IPS-NIHi11 (cell line): ENCODE measurements at places on chromosomes 4 and X.

DNA sequence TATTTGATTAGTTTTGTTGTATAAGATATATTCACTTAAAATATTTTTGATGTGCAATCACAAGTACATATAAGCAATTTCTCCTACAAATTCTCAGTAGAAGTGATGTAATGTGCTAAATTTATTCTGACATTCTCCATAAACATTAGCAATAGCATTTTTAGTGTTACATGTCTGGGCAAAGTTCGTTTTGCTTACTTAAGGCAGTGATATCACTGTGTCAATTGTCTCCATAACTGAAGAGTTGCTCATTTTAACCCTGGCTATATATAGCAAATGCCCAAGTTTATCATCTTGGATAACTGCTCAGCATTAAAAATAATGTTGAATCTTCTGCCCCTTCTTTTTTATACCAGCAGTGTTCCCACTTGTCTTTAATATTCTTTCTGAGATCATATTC lies 340.0 kb upstream of the NDST4 start:
- no peak for DNase-seq

GRCh38 chrX:115602308-115602707 lies 41.3 kb downstream of the PLS3 start:
- no peak for DNase-seq

DNA sequence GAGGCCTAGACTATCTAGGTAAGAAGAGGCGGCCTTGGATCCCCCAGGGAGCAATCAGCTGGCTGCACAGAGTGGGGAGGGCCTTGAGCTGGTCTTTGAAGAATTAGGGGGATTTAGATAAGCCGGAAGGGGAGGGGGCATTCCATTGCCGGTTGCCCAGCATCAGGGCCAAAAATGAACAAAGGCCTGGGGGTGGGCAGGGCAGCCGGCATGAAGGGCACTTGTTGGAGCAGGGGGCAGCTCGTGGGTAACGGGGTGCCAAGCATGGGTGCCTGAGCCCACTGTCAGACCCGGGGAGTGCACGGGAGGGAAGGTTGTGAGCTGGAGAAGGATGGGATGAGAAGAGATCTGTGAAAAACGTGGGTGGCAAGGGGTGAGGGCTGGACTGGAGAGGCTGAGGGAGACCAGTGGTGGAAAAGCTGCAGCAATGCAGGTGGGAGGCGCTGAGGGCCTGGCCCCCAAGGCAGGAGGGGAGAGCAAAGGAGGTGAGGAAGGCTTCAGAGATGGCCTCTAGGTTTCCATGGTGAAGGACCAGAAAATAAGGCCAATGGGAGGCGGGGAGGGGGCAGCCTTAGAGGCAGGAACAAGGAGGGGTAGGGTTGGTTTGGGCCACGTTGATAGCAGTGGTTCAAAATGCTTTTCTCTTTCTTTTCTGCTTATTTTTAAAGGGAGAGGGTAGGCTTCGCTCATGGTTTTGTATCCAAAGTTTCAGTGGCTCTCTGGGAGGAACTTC lies 8.6 kb downstream of the KLF3 start:
- no peak for DNase-seq

- peak; percentile 28 for DNase-seq
Measured at GRCh38 chrX:136694431-136695087, 46.6 kb downstream of the CD40LG start.

DNA sequence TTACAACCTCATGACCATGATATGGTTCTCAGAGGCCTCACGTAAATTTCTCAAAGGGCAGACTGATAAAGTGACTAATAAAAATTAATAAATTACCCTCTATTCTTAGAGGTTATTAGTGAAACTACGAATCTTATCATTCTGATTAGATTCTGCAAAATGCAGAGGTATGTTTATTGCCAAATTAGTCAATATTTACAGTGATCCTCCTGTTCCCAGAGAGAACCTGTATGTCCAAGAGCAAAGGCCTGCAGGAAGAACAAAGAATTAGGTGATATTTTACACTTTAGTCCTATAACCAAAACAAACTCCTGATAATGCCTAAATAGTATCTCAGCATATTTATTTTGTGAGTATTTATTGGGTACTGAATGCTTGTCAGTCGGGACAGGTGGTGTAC lies 58.1 kb downstream of the FAM13A start:
- no peak for DNase-seq

GRCh38 chrX:150967786-150968185 lies 15.3 kb upstream of the HMGB3 start:
- no peak for DNase-seq

DNA sequence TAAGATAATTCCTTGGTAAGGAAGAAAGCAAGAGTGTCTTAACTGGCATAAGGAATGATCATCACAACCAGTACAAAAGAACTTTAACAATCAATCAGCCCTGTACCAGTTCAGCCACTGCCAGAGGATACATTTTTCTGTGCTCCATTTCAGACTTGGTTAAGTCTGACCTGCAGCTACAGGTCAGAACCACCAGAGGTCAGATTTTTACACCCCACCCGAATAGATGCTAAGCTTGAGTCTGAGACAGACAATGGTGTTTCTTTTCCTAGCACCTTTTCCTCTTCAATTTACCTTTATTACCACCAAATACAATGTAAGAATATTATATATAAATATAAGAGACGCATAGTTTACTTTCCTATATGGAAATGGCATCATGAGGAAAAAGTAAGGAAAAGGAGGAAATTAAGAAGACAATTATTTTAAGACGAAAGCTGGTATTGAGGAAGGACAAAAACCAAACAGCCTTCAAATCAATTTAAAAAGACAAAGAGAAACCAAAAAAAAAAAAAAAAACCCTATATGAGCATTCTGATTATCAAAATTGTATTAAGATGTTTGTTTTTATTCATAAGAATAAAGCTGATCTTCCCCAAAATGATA lies 215.3 kb upstream of the TTC29 start:
- peak; percentile 66 for DNase-seq

DNA sequence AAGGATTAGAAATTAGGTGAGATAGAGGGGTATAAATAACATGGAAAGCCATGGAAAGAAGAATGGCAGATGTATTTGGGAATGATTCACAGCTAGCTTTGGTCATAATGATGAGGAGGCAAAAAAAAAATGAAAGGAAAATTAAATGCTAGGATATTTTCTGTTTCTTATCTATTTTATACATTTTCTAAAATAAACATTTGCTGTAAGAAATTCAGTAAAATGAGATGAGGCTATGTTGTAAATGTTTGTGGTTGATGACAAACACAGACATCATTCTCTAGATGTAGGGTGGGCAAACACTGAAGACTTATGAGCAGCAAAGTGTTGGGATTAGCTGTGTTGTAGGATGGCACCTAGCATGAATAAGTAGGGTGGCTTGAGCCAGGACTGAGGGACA lies 407.1 kb downstream of the IL15 start:
- no peak for DNase-seq

GRCh38 chr4:122827879-122828601 lies 1.4 kb downstream of the FGF2 start:
- DNase-seq = peak; percentile 78

GRCh38 chr4:174222266-174222872 lies 61.1 kb downstream of the FBXO8 start:
- DNase-seq = peak; percentile 27

- peak; percentile 95 for DNase-seq
Measured at GRCh38 chr4:140252742-140253555, 99.0 kb upstream of the MAML3 start.

- no peak for DNase-seq
Measured at GRCh38 chrX:27860337-27860736, 52.5 kb downstream of the MAGEB10 start.

DNA sequence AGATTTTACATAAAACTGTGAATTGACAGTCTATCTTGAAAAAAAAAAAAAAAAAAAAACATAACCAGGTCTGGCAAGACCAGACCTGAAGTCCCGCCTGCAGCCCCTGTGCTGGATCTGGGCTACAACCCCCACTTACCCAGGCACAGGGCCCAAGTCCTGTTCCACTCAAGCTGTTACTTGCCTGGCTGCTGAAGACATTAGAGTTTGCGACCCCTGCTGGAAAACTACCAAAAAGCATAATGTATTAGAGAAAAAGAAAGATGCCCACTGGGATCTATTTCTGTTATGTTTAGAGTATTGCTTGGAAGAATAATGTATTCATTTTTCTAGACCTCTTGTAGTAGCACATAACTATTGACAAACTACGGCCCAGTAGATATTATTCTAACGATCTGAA lies 4.7 kb downstream of the HS3ST1 start:
- DNase-seq = peak; percentile 42

DNA sequence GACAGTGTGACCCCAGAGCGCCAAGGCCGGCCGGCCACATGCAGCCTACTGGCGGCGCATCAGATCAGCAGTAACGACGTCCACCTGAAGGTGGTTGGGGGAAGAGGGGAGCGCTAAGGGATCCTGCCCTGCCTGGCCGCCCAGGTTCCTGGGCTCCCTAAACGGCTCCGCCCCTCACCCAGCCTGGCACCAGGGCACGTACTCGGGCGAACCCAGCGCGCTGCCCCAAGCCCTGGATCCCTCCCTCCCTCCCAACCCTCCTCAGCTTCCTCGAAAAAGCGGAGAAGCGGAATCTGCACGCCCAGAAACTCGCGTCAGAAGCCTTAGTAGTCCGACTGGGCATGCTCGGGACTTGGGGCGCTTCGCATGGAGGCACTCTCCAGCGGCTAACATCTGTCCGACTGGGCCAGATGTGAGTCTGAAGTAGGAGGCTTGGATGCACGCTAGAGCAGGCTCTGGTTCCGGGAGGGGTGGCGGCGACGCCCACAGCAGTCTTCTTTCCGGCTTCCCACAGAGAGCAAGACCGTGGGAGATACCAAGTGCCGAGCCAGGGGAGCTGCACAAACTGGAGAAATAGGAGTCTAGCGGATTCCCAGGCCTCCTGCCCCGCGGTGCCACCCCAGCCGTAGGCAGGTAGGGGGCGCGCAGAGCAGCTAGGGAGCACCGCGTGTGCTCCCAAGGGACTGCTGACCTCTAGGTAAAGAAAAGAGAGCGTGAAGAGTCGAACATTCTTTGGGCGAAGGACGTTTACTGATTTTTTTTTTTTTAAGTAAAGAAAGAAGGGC lies 114.3 kb upstream of the TEX13C start:
- DNase-seq = peak; percentile 51

GRCh38 chr4:19382993-19383756 lies 868.5 kb upstream of the SLIT2 start:
- DNase-seq = no peak

DNA sequence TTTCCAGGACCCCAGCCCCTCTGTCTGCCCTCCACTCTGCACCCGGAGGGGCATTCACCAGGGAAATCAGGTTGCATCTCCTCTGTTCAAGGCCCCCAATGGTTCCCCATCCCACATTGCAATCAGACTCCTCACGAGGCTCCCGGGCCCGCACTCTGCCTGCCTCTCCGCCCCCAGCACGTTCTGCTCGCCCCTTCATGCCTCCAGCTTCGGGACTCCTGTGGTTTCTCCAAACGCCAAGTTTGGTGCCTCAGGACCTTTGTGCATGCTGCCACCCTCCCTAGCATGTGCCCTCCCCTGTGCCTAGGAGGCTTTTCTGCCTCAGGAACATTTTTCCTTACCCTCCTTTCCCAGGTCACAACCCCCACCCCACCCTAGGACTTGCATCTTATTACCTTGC lies 183.6 kb upstream of the PSAPL1 start:
- DNase-seq = no peak

DNA sequence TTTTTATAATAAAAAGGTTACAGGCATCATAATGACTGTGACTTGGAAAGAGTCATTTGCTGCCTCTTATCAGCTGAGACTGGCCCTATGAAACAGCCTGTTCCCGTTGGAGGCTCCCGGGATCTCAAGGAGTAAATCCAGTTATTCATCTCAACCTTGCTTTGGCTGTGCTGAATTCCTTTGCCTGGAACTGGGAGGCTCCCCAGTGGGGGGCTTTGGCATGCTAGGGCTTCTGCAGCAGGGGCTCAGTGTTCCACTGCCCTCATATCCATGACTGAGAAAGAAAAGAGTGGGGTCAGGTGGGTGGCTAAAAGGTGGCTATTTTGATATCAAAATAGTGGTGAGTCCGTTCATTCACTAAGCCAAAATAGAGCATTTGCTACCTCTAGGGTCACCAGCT lies 71.2 kb downstream of the TRPC5 start:
- peak; percentile 4 for DNase-seq

DNA sequence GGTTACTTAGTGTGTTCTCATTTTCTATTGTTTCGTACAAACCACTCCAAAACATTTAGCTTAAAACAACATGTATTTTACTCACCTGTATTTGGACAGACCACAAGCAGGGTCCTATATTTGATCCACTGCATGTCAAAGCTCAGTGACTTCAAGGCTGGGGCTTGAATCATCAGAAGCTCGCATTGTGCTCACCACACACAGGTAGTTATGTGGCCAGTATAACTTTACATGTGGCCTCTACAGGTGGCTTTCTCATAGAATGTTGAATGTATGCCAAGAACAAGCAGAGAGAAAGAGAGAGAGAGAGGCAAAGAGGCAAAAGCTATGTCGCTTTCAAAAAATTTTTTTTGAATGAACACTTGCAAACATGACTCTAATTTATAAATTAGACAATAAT lies 107.6 kb downstream of the QRFPR start:
- no peak for DNase-seq

GRCh38 chr4:76499461-76499860 lies 64.4 kb downstream of the SHROOM3 start:
- DNase-seq = no peak

GRCh38 chr4:172546782-172547181 lies 621.8 kb upstream of the GALNT7 start:
- no peak for DNase-seq

DNA sequence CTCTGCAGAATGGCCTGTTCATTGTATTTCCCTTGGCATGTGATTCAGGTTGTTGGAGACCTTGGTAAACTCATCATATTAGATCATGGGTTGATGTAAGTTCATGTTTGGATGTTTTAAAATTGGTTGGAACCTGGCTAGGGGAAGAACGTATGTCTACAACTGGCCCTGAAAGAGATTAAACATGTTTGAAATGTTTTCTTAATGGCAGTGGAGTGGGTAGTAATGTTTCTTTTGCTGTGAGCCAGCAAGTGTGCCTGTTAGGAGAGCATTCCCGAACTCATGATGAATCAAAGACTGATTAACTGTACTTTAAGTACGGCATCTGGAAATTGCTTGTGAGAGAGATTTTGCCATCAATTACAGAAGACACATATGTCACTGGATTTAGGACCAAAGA lies 44.5 kb upstream of the SLC4A4 start:
- no peak for DNase-seq

GRCh38 chrX:153527208-153527607 lies 9.8 kb downstream of the ATP2B3 start:
- DNase-seq = no peak

DNA sequence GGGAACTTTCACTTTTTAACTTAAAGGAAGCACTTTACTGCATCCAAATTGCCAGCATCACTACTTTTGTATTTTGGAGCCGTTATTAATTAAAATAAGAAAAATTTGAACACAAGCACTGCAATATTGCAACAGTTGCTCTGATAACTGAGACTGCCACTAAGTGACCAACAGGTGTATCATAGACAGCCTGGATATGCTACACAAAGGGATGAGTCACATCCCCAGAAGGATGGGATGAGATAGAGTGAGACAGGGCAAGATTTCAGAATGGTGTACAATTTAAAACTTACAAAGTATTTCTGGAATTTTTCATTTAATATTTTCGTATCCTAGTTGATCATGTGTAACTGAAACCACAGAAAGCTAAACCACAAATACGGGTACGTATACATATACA lies 204.1 kb downstream of the MAPK10 start:
- no peak for DNase-seq
